ENCODE measurements at places on chromosomes 2 and 18. TPM values are rescaled to one million over a fixed set of nuclear protein-coding genes. Genes with fewer than 3 reads are reported as not detected.

The VWC2L gene
- total RNA-seq, result not detected

GRCh38 chr18:61982475-61982874 is 89.7 kb upstream of the RNF152 start:
- DNase-seq, result no peak

GRCh38 chr2:70144443-70145143 is 46.2 kb downstream of the C2orf42 start:
- no peak for DNase-seq

- DNase-seq, result no peak
Measured at GRCh38 chr18:59172664-59173249, 33.1 kb downstream of the SEC11C start.

The GKN2 gene
- not detected for total RNA-seq

DNA sequence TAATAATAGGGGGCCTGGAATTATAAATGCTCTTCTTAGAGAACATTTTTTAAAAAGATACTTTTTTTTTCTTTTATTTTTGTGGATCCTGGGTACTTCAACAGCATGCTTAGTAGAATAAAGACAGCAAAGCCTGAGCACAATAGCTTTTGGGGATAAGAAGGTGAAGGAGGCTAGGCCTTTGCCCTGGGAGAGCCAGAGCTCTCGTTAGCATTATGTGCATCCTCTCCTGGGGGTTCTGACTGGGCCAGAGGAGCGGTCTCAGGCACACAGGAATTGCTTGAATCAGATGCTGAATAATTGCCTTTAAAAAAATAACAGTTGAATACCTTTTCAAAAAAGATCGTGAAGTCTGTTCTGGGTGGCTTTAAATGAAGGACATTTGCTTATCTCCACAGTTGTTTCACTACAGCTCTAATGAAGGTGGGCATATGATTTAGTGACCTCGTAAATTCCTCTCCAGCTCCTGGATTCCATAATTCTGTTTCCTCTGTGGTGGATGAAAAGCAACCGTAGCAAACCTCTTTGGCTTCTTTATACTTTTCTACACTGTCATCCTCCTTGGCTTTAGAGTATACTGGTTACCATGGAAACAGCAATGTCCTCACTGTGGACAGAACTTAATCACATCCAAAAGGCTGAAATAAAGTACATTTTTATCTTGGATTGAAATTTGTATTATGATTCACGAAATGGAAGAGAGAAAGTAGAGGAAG is 133.8 kb downstream of the MAIP1 start:
- peak; percentile 35 for DNase-seq

DNA sequence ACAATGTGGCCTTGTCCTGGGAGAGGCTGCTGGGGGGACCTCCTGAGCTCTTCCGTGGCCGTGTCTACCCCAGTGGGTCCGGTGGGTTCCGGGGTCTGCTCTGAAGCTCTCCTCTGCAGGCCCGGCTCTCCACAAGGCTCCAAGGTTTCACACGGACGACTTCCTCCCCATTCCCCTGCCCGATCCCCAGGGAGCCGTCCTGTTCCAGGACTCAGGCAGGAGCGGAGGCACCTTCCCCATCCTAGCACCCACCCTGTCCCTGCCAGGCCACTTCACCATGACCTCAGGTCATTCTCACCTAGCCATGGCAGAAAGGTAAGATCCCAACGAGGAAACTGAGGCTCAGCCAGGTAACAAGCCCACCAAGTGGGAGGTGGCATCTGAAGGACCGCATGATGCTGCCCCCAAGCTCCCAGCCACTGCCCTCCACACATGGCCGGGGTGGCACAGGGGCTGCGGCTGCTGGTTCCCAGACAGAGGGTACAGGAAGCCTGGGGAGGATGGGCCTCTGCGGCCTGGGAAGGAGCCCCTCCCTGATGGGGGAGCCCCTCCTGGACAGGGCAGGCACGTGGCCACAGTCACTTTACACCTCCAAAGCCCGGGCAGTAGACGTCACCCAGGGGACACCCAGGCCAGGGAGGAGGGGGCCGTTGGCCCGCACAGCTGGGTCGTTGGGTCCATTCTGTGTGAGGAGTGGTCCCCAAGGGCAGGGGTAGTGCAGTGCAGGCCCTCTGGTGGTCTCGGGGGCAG is 274.0 kb downstream of the NDUFA10 start:
- no peak for DNase-seq

GRCh38 chr18:24369426-24369825 is 28.2 kb downstream of the OSBPL1A start:
- DNase-seq, result no peak

The RIT2 gene
- not detected for total RNA-seq

GRCh38 chr2:153347818-153348495 is 130.6 kb downstream of the RPRM start:
- DNase-seq, result no peak

- peak; percentile 9 for DNase-seq
Measured at GRCh38 chr2:77007686-77008085, 514.5 kb downstream of the LRRTM4 start.

- DNase-seq, result no peak
Measured at GRCh38 chr2:237132799-237133198, 47.1 kb downstream of the COPS8 start.

All from tongue (tissue), 3 donors.